ENCODE measurements at places on chromosomes 16 and 17.
A peak's percentile ranks its signal among the peaks of the same experiment; 100 is the strongest.

GRCh38 chr16:65176603-65177002 lies 54.7 kb upstream of the CDH11 start:
- peak; percentile 89 for DNase-seq

GRCh38 chr17:59533694-59534093 lies 31.7 kb upstream of the DHX40 start:
- no peak for DNase-seq

- peak; percentile 16 for DNase-seq
Measured at GRCh38 chr17:60524463-60525327, 1.3 kb downstream of the APPBP2 start.

- DNase-seq = no peak
Measured at GRCh38 chr17:83068641-83069570, 10.5 kb upstream of the METRNL start.

DNA sequence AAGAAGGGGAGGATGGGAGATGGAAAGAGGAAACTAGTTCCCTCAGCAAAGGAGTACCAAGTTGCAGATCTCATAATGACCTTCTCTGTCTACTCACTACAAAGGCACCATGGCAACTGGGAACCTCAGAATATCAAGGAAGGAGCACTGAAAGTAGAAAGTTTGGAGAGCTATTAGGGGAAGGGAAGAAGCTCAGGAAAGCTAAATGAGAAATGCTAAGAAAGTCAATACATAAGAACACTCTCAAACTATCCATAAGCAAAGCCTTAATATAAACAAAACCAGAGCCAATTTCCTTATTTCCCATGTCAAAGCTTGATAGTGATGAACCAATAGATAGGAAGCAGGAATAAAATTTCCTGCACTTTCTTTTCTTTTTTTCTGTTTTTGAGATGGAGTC lies 57.9 kb upstream of the C17orf78 start:
- DNase-seq = no peak

- peak; percentile 27 for DNase-seq
Measured at GRCh38 chr17:39271546-39271945, 45.8 kb upstream of the STAC2 start.

DNA sequence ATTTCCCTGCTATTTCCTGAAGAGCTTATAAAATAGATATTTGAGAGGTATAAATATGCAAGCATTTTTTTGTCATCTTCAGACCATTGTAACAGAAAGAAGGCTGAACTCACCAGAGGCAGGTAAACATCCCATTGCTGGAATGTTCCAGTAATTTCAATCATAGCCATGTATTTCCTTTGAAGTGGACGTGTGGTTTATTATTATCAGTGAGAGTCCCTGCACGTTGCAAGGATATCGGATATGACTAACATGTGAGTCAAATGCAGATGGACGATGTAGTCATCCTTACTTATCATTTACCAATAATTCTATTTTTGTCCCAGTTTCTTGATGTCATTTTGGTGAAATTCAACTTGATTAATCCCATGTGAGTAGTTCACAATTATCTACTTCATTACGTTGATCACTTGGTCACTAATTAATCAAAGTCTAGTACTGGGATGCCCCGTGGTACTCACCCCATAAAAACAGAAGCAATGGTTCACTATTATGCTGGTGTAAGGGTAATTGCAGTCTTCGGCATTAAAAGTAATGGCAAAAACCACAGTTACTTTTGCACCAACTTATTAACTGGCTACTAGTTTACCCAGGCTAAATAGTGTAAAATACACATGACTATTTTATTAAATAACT lies 89.5 kb downstream of the VAT1L start:
- DNase-seq = peak; percentile 86
